ENCODE measurements at places on chromosomes 2 and 18.

DNA sequence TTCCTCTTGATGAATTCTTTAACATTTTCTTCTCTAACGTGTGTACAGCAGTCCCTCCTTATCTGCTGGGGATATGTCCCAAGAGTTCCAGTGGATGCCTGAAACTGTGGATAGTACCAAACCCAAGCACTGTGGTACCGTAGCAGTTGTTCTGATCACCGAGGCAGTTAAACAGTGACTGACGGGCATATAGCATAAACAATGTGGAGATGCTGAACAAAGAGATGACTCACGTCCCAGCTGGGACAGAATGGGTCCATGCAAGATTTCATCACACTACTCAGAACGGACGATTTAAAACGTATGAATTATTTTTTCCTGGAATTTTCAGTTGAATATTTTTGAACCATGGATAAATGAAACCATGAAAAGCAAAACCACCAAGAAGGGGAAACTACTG lies 54.5 kb upstream of the SPAG16 start:
- no peak for DNase-seq

DNA sequence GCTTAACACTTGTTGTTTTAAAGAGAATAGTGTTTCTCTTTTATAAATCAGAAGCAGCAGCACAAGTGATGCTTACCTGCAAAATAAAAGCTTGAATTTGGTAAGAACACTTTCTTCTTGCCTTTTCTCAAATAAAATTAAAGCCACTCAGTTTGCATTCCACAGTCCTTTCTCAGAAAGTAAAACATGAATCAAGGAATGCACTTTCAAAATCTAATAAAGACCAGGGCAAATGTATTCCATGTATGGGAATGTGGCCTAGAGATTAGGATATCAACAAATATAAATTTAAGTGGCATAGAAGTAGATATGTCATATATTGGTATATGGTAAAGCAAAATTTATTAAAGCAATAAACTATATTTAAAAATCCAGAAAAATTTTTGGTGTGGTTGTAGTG lies 352.8 kb downstream of the THSD7B start:
- no peak for DNase-seq

DNA sequence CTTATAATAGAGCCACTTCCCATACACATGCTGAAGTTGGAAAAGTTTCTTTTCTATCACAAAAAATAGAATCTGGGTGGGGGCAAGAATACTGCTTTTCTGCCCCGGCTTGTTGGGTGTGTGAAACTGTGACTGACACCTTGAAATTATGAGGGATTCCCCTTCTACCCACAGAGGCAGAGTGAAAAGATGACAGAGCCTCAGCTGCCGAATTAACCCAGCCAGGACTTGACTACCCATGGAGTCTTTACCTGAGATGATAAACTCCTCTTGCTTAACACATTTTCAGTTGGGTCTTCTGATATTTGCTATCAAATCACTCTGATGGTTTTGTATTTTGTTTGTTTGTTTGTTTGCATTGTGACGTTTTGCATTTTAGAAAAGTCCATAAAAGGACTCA lies 66.0 kb upstream of the PMAIP1 start:
- no peak for DNase-seq

DNA sequence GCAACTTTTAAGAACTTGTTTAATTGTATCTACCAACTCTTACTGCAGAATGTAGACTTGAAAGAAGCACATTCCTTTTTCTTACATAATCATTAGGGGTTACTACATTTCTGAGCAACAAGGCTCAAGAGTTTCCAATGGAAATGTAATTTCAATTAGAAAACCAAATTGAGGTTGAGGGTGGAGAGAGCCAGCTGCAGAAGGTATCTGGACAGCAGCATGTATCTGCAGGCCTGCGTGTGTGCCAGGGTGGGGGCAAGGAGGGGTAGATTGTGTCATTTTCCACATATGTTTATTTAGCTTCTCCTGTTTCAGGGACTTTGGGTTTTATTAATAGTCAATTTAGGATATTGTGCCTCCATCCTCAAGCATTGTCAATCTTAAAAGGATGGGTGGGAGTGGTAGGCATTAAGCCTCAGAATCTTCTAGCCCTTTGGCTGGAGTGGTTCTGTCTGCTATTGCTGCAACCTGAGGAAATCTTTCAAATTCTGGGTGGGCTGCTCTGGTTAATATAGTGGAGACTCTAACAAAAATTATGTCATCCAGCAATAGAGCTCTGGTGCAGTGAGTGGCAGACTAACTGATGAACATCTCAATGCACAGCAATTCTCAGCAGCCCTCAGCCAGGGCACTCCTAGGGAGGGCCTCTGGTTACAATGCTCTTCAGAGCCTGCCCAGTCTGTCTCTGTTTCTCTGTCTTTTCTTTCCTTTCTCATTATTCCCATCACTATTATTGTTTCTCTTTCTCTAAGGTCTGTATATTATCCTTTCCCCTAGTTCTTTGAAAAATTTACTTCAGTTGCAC lies 151.4 kb downstream of the RPIA start:
- DNase-seq = no peak

DNA sequence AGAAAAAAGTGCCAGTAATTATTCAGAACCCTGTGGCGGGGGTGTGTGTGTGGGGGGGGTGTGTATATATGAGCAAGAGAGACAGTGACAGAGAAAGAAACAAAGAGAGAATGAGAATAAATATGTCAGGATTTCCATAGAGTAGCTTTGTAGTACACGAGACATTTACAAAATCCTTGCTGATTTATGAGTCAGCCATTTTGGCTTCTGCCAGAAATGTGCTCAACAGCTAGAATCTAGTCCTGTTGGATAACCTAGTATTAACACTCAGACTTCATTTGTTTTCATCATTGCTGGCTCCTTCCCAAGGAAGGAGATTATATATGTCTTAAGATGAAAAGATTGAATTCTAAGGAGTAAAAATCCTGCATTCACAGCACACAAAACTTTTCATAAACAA lies 140.5 kb upstream of the HNRNPA3 start:
- DNase-seq = no peak

- DNase-seq = no peak
Measured at GRCh38 chr2:151665959-151666358, 68.3 kb downstream of the NEB start.

GRCh38 chr2:317501-318424 lies 29.9 kb upstream of the ALKAL2 start:
- no peak for DNase-seq

DNA sequence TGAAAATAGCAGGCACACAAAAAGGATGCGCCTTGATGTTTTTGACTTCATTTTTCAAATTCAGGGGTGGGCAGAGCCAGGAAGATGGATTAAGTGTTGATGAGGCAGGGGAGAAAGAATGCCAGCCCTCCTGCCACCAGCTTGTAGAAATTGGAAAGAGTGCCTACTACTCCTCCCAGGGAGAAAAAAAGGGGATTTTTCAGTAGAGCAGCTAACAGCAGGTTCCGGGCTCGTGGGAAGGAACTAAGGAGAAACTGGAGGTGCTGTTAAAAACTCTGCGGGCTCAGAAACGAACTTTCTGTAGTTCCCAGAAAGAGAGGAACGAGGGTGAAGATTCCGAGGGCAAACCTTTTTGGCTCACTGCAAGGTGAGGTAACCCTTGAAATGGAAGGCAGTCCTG lies 100.1 kb upstream of the MCFD2 start:
- no peak for DNase-seq

- DNase-seq = no peak
Measured at GRCh38 chr2:26569216-26570082, 71.7 kb downstream of the CIB4 start.

DNA sequence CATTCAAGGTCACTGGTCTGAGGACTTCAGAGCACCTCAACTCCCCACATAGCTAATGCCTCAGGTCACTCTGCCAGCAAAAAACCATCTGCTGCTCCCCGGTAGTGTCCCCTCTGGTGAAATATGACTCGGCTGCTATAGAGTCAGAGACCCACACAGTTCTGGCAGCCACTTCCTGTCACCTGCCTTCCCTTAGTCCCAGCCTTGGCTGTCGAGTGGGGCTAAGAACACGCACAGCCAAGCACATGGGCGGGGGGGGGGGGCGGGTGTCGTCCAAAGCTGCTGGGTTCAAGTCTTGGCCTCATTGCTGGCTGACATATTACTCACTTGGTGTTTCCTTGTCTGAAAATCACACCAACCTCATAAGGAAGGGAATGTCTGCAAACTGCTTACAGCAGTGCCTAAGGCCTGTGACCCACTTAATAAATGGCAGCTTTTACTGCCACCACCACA lies 37.5 kb downstream of the POLR1A start:
- no peak for DNase-seq

GRCh38 chr2:62147610-62148301 lies 48.2 kb upstream of the B3GNT2 start:
- DNase-seq = no peak

- no peak for DNase-seq
Measured at GRCh38 chr18:923144-923866, 18.6 kb downstream of the ADCYAP1 start.
